ENCODE measurements at places on chromosomes 3 and 15. TPM values are rescaled to one million over a fixed set of nuclear protein-coding genes. Genes with fewer than 3 reads are reported as not detected.

Gene GOLGA8K
- total RNA-seq, result 1.2 TPM

Gene CFAP91
- 0.39 TPM for total RNA-seq

Gene NEO1
- total RNA-seq, result 12.7 TPM

Gene KLHL6
- total RNA-seq, result 5.7 TPM

Gene NRROS
- total RNA-seq, result 20.7 TPM
